G401 (cell line): ENCODE measurements at places on chromosomes 4 and X.

DNA sequence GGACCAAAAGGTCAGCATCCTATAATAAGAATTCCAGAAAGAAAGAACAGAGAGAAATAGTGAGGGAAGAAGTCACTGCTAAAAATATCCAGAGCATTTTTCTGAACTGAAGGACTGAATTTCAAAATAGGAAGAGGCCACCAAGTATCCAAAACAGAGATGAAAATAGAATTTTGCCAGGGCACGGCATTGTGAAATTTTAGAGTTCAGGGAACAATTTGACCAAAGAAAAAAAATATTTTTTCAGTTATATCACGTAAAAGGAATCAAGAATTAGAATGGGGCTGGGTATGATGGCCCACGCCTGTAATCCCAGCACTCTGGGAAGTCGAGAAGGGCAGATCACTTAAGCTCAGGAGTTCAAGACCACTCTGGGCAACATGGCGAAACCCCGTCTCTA is 65.4 kb downstream of the FGFBP1 start:
- DNase-seq: no peak

GRCh38 chrX:26050099-26050498 is 88.0 kb upstream of the MAGEB18 start:
- no peak for DNase-seq

GRCh38 chr4:176780995-176781738 is 11.6 kb downstream of the VEGFC start:
- no peak for DNase-seq

DNA sequence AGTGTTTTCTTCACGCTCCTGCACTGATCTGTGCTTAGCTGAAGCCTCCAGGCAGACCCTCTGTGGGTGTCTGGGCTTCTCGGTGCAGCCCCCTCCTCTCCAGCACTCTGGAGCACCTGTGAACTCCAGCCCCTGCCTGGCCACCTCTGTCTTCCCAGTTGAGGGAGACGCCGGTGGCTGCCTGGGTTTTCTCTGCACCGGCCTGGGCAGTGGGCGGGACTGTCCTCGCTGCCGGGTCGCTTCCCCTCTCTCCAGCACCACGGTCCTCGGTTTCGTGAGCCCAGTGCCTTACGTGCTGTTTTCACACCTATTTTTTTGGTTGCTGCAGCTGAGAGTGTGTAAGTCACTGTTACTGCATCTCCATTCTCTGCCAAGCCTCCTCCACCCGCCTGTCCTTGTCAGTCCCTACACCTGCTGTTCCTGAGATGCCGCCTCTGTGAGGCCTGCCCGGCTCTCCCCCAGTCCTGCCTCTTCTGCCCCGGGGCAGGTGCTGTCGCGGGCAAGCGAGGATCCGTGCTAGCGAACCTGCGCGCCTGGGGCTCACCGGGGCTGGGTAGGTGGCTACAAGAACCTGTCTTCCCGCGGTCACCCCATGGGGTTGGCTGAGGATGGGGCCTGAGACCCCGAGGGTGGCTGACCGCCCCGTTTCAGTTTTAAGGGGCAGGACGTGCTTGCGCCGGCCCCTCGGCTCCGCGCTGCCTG is 2.4 kb upstream of the FGFRL1 start:
- no peak for DNase-seq

GRCh38 chr4:142404191-142404611 is 441.9 kb downstream of the INPP4B start:
- DNase-seq: no peak

DNA sequence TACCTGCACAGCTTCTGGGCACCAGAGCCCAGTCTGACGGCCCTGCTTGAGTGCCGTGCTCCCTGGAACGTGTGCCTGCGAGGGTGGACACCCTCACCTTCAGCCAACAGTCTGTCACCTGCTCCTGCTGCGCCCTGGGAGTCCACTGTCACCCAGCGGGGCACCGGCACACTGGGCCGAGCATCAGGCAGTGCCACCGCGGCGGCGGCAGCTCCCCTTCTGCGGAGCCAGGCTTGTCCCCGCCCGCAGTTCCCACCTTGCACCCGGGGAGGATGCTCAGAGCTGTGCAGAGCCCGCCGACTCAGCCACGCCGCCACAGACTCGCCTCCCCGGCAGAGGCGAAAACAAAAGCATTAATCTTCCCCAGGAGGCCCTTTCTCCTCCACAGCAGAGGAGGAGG is 86.8 kb downstream of the ABLIM2 start:
- no peak for DNase-seq

- DNase-seq: no peak
These were observed 215.9 kb downstream of the MID1 start for GRCh38 chrX:10404436-10404835.

GRCh38 chrX:133921764-133922389 is 63.5 kb downstream of the GPC3 start:
- DNase-seq: peak; percentile 32

GRCh38 chr4:138177278-138177968 is 64.7 kb downstream of the SLC7A11 start:
- DNase-seq: no peak

DNA sequence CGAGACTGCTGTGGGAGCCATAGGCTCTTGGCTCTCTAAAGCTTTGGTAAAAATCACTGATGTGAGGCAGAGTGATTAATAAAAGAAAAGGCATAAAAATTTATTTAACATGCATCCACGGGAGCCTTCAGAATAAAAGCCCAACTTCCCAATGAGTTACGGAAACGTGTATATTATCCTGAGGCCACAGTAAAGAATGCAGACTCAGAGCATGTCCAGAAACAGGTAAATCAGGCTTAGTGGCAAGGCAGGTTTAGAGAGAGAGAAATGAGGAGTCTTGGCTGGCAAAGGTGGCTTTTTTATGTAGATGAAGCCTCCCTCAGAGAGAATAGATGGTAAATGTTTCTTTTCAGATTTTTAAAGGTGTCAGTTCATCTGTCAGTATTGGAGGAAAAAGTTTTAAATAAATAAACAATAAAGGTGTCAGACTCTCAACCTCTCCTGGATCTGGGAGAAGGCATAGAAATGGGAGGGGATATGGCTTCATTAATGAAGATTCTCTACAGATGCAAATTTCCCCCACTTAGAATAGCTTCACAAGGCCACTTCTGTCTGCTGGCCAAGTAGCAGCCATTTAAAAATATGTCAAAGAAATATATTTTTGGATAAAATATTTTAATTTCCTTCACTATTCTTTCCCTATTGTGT is 24.0 kb downstream of the C4orf51 start:
- no peak for DNase-seq

DNA sequence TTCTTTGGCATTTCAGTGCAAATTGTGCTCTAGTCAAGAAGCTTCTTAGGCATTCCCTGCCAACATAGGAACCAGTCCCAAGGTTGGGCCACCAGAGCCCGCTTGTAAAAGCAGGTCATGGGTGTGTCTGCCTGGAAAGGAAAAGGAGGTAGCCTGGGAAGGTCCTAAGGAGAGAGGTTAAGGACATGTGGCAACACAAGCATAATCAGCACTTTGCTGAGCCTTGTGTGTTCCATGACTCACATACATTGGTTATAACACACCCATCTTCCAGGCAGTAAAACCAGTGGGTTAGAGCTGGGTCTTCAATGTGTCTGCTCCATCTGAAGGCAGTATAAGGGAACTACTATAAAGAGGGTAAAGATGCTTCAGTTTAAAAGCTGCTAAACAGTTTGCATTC is 165.0 kb downstream of the FHIP1A start:
- no peak for DNase-seq

- no peak for DNase-seq
These were observed 139.0 kb upstream of the SPRY1 start for GRCh38 chr4:123257591-123257990.

GRCh38 chr4:165379678-165380064 is 863 bp downstream of the CPE start:
- peak; percentile 72 for DNase-seq

DNA sequence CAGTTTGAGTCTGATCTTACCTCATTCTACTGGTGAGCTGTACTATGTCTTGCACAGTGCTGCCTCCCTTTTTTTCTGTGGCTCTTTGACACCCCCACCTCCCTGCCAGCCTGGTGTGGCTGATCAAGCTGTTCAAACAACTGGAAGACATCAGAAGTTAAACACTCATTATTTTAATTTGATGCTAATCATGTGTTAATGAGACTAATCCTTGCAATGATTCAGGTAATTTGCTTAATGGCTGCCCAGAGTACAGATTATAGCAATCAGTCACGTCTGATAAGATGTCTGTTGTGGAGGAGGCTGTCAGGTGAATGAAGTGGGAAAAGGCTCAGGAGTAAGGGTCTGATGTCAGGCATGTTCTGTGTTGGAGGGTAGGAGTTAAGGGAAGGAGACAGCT is 87.4 kb upstream of the GK2 start:
- no peak for DNase-seq

DNA sequence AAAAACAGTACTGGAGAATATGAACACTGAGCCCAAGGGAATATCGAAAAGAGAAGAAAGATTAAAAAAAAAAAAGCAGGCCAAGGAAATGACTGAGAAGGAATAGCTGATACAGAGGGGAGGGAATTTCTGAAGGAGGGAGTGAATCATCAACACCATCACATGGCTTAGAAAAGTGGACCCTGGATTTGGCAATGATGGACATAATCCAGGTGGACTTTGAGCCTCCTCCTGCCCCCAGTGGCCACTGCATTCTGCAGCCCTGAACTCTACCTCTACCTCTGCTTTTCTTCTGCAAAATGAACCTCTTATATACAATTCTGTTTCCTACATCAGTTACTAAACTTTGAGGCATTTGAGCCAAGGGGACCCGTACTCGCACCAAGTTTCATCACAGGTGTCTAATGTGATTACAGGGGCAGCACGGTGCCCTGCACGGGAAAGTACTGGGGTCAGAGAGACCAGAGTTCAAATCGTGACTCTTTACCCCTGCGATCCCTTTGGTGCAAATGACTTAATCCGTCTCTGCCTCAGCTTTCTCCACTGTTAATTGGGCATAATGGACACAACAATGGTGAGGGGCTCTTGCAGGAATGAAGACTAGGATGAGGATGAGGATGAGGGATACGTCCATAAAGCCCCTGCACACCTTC is 1.1 kb downstream of the OCIAD2 start:
- DNase-seq: no peak

GRCh38 chr4:142405021-142405694 is 440.9 kb downstream of the INPP4B start:
- peak; percentile 61 for DNase-seq

DNA sequence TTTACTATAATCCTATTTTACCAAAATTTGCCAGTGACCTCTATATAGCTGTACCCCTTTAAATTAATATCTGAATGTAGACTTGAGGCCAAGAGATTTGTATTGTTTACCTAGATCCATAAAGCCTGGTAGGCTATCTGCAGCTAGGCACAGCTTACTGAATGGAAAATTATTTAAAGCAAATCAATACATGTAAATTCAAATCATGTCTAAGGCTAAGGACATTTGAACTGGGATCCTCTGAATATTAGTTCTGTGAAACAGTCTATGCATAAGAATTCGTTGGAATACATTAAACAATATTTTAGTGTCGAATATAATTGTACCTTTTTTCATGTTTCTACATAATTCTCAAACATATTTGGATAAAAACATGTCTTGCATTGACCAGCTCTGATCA is 1.6 kb downstream of the UGT2A3 start:
- DNase-seq: no peak

DNA sequence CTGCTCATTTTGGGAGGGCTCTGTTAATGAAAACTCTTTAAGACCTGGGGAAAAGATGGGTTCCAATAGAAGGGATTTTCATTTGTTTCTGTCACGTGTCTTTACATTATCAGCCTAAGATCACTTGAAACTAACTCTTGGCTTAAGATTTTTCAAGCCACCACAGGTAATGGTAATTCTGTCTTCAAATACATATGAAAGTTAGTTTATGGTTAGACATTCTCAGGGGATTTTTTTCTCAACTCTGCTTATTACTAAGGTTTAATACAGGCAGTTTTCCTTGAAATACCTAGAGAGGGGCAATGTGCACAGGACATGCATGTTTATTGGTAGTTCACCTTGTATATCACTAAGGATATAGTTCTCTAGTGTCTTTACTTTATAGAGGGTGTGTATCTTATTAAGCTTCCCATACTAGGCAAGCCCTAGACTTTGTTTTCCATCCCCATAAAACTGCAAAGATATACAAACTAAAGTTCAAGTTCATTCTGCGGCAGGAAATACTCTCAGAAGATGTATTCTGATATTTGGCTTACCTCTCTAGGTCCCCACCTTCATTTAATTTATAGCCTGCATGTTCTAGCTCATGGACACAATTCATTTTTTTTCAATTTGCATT is 38.2 kb upstream of the MYOZ2 start:
- no peak for DNase-seq

- DNase-seq: no peak
These were observed 1.1 kb upstream of the PDLIM3 start for GRCh38 chr4:185536411-185536709.

DNA sequence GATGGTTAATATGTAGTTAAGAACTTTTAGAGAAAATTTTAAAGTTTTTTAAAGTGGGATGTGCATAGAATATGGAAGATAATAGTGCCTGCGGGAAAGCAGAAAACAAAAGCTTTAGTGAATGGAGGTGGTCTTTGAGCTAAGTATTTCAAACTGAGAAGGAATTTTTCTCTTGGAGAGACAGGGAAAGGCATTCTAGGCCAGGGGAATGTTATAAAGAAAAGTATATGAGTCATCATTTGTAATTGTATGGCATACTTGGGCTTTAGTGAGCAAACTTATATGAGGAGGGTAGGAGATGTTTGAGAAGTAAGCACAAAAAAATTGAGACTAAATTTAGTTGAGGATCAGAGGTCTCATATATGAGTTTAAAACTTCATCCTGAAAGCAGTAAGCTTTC is 467.0 kb downstream of the PPARGC1A start:
- no peak for DNase-seq

DNA sequence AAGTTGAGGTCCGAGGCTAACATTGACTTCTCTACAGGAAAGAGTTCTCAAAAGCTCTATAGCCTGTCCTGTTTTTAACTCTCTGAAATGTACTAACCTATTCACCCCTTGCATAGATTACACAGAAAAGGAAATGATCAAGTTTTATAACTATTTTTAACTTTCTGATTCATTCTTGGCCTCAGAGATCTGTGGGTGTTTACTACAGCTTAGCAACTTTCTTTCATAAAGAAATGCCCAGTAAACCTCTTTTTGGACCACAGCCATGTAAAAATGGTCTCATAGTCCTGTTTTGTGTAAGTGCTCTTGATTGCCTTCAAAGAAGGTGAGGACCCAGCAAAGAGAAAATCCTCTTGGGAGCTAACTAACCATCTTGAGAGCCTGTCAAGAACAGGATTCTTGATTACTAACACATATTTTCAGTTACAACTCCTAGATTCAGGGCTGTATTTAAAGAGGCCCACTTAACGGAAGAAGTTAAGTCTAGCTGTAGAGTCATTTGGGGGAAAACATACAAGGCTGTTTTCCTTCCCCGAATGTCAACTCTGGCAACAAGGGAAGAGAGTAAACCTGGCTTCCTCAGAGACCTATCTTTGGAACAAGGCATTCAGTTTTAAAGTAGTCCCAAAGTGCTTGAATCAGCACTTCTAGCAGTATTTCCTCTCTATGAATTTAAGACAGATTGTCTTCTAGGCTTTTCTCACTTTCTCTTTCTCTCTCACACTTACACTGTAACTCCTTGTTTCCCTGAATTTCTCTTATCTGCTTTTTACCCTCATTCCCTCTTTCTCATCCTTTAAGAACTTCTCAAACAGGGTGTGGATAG is 78.2 kb downstream of the IL21 start:
- no peak for DNase-seq

- DNase-seq: no peak
These were observed 787.4 kb upstream of the GALNTL6 start for GRCh38 chr4:171025776-171026175.

GRCh38 chrX:71095033-71095432 is 618 bp upstream of the FOXO4 start:
- peak; percentile 1 for DNase-seq

GRCh38 chr4:64062991-64063390 is 346.3 kb downstream of the TECRL start:
- no peak for DNase-seq

GRCh38 chr4:147594107-147594506 is 23.1 kb upstream of the TMEM184C start:
- DNase-seq: no peak
